ENCODE measurements at places on chromosomes 16 and 17.

DNA sequence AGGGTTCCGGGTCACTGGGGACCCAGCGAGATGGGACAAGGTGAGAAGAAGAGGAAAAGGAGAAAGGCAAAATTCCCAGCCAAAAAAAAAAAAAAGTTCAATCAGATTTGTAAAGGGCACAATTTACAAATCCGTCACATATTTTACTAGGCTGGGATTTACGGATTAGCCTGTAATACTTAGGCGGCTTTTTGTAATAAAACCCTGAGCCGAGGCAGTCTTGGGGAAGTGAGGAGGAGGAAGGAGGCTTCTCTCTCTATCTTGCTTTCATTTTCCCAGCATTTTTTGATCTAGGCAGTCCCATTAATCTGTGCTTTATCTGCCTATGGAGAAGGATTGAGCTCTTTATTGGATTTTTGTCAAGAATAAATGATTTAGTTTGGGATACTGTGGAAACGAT lies 130.6 kb upstream of the SDK2 start:
- DNase-seq: no peak

GRCh38 chr16:73614131-73614530 lies 566.2 kb upstream of the ZFHX3 start:
- DNase-seq: no peak

GRCh38 chr16:3474136-3474779 lies 21.0 kb downstream of the C16orf90 start:
- no peak for DNase-seq

- DNase-seq: no peak
Measured at GRCh38 chr17:12229335-12229734, 208.7 kb downstream of the MAP2K4 start.

DNA sequence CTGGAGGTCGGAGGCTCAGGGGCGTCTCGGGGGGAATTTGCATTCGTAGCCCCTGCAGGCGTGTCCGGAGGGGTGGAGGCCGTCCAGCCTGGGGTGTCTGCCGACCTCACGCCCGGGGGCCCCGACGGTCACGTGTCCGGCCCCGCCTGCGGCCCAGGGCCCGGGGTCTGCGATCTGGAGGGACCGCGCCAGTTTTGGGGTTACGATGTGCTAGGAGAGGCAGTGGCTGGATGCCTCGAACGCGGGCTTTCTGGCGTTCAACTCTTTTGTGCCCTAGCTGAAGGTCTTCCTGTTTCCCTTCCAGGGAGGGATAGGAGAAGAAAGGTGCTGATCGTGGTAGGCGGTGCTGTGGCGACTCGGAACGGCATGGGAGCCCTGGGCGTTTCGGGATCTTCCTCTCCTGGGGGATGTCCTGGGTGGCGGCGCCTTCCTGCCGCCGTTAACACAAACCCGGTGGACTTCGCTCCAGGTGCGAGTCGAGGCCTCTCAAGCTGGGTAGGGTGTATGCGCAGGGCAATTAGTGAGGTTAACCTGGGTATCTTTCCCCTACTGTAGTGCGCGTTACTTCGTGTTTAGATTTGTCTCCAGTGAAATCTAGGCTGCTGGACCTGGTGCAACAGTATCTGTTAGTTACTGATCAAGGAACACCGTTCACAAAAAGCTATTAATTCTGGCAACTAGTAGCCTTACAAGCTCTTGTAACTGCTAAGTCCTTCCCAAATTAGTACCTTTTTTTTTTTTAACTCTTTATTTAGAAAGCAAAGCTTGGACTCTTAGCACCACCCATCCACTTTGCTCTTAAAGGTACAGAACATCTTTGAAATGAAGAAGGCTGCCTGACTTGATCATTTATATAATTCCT lies 1.3 kb downstream of the AKAP1 start:
- peak; percentile 65 for DNase-seq

DNA sequence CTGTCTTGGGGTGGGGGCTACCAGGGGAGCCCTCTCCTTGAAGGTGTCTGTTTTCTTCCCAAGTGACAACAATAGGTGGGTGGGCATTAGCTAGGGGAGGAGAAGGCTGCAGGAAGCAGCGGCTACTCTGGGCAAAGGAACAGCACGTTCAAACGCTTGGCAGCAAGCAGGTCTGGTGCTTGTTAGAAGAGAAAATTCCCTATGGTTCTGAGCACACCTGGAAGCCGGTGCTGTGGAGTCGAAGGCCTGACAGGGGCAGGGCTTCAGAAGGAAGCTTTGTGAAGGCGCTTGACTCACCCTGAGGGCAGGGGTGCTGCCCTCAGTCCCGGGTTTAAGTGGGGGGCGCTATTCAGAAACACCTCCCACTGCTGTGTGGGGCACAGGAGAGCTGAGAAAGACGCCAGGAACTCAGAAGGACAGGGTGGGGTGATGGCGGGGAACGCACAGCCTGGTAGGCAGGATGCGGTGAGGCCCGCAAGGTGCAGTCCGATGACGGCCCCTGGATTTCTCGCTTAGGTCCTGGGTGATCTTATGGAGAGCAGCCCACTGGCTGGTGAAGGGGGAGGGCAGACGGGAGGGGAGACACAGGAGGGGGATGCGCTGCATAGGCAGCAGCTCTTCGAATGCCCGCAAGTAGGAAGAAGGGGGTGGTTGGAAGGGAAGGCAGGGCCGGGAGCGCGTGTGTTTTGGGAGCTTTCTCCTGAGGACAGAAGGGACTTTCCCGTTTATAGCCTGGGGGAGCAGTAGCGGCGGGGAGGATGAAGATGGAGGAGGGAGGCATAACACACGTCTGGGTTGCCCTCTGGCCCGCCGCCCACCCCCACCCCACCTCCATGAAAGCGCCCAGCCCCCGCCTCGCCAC lies 3.2 kb downstream of the GJD3 start:
- DNase-seq: peak; percentile 58

GRCh38 chr17:5832886-5833285 lies 237.3 kb upstream of the WSCD1 start:
- DNase-seq: peak; percentile 84

DNA sequence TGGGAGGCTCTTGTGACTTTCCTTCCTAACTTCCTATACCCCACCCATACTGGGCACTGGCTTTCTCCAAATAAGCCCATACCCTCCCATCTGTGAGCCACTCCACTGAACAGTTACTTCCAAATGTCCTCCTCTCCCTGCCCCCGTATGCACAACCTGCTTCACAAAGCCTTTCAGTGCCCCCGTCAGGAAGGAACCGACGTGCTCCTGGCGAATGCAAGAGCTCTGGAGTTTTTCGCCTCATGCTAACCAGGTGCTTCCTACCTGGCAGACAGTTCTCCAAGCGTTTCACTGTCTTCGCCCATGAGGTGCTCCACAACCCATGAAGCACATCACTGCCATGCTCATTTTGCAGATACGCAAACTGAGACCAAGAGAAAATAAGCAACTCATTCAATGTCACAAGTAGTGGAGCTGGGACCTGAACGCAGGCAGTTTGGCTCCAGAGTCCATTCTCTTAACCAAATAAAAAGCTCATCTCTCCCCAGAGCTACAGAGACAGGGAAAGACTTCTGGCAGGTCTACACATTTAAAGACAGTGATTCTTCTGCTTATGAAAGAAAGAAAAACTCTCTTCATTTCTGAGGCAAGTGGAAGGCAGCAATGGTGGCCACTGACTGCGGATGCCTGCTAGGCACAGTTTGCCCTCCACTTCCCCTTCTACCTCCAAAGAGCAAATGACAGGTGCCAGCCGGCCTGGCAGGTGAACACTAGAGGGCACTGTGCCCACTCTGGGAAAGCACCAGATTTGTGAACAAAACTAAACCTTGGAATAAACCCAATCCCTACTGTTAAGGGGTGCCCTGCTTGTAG lies 23.8 kb downstream of the SPHK1 start:
- peak; percentile 85 for DNase-seq

- no peak for DNase-seq
Measured at GRCh38 chr17:29394761-29395160, 4.6 kb downstream of the TAOK1 start.

DNA sequence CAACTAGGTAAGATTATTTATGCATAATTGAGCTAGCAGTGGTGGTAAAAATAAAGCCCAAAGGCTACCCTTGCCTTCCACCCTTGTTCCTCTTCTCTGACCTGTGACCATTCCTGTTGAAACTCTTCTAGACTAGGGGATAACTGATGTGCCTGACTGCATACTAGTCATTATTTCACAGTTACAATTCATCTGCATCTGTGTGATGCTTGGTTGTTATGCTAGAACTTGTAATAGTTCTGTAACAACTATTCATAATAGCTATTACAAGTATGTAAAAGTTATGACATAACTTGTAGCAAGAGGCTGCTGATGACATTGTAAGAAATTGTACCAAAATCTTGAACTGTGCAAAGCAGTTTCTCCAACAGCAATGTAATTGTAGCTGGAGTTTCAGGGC lies 2.4 kb upstream of the VAC14 start:
- DNase-seq: no peak

- no peak for DNase-seq
Measured at GRCh38 chr17:45146592-45146889, 1.7 kb upstream of the HEXIM1 start.

GRCh38 chr17:37813751-37814150 lies 68.9 kb upstream of the HNF1B start:
- peak; percentile 45 for DNase-seq

DNA sequence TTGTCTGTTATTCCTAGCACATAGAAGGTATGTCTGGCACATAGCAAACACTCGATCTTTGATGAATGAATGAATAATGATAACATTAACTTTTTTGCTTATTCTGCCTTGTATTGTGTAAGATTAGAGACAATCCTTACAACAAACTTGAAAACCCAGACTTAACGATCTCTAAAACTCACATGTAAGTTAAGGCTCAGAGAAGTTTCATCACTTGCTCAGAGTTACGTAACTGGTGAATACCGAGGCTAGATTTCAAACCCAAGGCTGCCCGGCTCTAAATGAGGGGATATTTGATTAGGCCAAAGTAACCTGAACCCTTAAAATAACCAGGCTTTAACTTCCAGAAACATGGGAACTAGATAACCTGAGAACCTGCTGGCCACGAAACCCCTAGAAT lies 22.3 kb downstream of the CAPNS2 start:
- no peak for DNase-seq

DNA sequence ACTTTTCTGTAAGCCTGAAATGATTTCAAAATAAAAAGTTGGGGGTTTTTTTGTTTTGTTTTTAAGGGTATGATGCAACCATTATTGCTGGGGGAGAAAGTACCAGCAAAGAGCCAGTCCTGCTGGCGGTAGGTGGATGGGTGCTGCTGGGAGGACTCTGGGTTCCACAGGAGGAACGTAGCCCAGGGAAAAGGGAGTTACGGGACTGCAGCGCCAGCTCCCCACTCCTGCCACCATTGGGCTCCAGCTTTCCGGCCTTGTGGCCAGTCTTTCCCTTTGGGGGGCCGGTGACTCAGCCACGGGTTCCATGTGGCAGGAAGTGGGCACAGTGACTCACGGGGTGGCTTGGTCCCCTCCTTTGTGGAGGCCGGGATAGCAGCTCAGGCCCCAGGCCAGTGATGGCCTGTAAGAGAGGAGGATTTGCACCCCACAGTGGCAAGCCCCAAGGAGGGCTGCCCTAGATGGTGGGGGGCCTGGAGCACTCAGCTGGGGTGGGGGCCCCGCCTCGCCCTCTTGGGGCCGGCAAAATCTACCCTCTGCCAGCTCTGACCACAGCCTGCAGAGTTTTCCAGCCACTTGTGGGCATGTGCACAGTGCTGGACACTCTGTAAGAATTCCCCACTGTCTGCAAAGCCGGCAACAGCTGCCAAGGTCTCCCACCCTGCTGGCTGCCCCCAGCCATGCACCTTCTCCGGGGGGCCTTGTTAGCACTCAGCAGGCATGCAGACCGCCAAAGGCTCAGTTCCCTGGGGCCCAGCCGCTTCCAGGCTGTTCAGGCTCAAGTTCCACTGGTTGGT lies 30.4 kb downstream of the SOCS3 start:
- no peak for DNase-seq

GRCh38 chr17:6020376-6021010 lies 49.7 kb upstream of the WSCD1 start:
- no peak for DNase-seq

GRCh38 chr16:3992297-3993051 lies 112.0 kb upstream of the CREBBP start:
- peak; percentile 42 for DNase-seq

- no peak for DNase-seq
Measured at GRCh38 chr17:58614859-58615459, 76.9 kb downstream of the TEX14 start.

- DNase-seq: no peak
Measured at GRCh38 chr17:55814377-55814776, 63.5 kb downstream of the PCTP start.

GRCh38 chr17:80573701-80574100 lies 29.1 kb downstream of the RPTOR start:
- DNase-seq: no peak

GRCh38 chr17:49729069-49729468 lies 21.3 kb upstream of the SLC35B1 start:
- no peak for DNase-seq

DNA sequence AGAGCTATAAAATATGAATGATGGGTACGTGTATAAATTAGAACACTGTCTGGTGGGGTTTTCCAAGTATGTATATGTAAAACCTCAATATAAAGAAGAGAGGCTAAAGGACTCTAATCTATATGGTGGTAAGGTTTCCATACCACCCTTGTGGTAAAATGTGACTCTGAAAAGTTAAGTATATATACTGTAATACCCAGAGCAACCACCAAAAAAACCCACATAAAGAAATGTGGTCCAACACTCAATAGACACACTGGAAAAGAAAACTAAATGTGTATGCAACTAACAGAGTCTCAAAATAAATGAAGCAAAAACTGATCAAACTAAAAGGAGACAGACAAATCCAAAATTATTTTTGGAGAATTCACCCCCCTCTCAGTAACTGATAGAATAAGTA lies 72.2 kb downstream of the XPO6 start:
- peak; percentile 21 for DNase-seq

DNA sequence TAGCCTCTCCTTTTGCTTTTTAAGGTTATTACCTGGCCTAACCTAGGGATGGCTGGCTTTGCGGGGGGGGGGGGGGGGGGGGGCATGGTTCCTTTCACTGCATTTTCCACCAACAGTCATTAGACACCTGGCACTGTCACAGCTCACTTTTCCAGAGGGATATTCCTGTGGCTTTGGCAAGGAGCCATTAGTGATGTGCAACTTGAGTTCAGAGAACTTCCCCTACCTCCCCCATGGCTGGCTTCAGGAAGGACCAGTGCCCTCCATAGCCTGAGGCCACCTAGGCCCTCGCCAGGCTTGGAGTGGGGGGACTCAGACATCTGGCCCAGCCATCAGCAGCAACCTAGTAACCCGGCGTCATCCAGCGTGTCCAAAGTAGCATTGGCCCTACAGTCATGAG lies 234.6 kb downstream of the CPPED1 start:
- no peak for DNase-seq

- DNase-seq: no peak
Measured at GRCh38 chr17:65121916-65122806, 15.0 kb upstream of the RGS9 start.

- DNase-seq: no peak
Measured at GRCh38 chr16:12186774-12187335, 210.3 kb downstream of the SNX29 start.

- peak; percentile 79 for DNase-seq
Measured at GRCh38 chr17:46822388-46822921, 4.0 kb upstream of the WNT3 start.

- DNase-seq: no peak
Measured at GRCh38 chr17:8382880-8383142, 182 bp downstream of the RPL26 start.

- DNase-seq: peak; percentile 39
Measured at GRCh38 chr17:79836510-79836971, 2.7 kb downstream of the CBX4 start.
